ENCODE measurements at places on chromosomes 16 and 17.

DNA sequence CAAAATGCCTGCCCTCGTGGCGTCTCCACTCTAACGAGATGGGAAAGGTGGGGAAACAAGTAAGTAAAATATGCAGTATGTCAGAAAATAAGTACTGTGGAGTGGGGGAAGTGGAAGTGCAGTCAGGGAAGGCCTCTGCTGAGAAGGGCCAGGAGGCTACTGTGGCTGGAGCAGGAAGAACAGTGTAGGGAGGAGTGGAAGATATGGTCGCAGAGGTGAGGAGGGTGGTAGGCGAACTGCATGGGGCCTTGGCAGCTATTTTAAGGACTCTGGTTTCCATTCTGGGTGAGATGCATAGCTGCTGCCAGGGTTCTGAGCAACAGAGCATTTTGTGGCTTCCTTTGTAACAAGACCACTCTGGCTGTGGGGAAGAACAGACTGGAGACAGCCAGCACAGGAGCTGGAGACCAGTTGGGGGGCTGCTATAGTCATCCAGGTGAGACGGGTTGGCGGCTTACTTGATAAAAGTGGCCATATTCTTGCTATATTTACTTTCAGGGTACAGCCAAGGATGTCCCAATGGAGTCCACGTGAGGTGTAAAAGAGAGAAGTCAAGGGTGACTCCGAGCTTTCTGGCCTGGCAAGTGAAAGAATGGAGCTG lies 42.6 kb downstream of the CYTH1 start:
- no peak for DNase-seq

GRCh38 chr16:68031951-68032350 lies 8.9 kb downstream of the DUS2 start:
- DNase-seq, result no peak

GRCh38 chr16:53629151-53629550 lies 74.5 kb downstream of the RPGRIP1L start:
- no peak for DNase-seq

DNA sequence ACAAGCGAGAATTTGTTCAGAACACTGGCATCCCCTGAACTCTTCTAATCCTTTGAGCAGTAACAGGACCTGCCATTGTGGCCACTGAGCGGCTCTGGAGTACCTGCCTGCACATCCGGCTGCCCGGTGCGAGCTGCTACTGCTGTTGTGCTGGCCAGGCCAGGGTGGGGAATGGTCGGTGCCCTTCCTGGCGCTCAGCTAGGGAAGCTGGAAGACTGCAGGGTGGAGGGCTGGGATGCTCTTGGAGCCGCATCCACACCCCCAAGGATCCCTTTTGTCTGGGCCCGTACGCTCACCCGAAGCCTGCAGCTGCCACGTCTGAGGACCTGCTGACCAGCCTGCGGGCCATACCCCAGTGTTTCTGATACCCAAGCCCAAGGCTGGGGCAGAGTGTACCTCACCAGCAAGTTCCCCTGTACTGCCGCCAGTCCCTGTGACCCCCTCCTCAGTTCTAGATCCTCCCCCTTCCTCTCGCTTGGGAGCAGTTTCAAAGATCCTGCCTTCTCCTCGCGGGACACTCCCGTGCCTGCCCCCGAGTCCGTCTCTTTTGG lies 49.7 kb downstream of the PGS1 start:
- DNase-seq, result no peak

GRCh38 chr17:48556229-48556575 lies 11.3 kb upstream of the HOXB2 start:
- DNase-seq, result no peak

DNA sequence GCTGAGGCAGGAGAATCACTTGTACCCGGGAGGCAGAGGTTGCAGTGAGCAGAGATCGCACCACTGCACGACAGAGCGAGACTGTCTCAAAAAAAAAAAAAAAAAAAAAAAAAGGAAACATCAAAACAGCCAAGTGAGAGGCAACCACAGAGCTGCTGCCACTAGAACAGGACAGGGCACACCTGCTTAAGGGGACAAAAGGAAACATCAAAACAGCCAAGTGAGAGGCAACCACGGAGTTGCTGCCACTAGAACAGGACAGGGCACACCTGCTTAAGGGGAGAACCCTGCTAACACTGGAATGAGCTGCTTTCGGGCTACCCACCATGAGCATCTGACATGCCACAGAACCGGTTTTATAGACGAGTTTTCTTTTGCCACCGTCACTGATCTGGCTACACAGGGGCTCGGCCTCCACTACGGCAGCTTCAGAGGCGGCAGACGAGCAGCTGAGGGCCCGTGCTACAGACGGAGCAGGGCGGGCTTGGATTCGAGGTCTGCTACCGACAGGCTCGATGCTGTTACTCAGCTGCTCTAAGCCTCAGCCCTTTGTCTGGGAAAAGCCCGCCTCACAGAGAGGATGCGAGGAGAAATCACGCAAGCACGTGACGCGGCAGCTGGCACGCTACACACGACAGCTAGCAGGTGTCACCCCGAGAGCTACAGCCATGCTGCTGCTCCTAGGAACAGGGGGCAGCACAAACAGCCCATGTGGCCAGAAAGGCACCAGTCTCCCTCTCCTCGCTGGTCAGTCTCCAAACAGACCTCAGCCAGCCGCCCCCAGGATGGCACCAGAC lies 2.0 kb downstream of the P4HB start:
- no peak for DNase-seq

DNA sequence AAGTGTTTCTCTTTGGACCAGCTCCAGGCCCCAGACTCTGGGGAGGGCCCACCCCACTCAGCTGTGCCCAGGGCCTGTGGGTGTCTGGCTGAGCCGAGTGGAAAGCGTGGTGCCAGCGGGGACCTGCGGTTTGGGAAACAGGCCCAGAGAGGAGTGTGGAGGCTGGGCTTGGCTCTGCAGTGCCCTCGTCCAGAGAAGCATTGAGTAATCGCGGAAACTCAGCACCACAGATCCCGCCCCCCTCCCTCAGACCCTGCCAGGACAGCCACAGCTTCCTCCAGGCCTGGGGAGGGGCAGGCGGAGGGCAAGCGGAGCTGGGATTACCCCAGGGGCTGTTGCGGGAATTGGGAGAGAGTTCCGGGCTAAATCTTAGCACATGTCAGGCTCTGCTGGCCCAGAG lies 14.6 kb upstream of the PITPNA start:
- no peak for DNase-seq

DNA sequence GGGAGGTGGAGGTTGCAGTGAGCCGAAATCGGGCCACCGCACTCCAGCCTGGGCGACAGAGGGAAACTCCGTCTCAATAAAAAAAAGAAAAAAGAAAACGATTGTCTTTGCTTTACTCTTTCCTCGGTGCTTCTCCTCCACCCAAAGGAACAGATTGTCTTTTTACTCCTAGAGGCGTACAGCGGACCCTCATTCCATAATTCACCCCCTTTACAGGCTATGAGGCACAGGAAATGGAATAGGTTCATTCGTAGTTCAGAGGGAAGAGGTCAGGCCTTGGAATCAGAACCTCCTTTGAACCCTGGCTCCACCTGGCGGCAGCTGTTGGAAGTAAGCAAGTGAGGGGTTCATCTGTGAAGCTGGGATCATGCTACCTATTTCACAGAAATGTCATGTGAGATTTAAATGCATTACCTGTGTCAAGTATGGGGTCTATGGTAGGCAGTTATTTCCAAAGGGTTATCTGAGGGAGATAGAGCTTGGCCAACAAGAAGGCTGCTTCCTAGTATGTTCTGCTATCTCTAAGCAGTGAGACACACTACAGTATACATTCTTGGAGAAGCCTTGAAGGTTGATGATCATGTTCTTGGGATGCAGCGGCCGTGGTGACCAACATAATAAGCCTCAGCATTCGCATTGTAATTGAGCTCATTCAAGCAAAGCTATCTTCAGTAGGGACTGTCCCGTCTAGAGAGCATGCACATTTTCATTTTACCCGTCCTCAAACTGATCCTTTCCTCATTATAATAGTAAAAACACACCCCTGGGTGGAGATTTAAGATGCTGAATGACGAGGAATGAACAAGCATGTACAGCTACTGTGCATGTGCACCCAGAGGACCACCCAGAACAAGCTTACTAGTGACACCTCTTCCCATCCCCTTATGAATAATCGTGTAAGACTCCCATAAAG lies 18.7 kb upstream of the ZNF689 start:
- DNase-seq, result peak; percentile 75

- DNase-seq, result no peak
Measured at GRCh38 chr17:12330456-12330855, 309.8 kb downstream of the MAP2K4 start.

DNA sequence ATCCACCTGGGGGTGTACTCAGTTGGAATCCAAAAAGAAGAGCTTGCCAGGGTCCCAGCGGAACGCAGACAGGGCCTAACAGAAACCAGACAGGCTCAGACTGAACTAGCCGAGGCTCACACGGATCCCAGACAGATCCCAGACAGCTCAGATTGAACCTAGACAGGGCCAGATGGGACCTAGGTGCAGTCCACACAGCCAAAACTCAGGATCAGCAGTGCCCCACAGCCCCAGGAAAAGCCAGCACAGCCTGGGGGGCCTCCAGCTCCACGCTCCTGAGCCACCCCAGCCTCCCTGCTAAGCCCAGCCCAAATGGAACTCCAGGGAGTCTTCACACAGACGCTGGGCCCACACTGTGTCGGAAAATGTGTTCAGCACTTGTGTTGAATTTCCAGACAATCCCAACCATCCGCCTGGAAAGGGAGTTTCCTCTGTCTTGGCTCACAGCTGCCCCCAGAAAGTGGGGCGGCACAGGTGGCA lies 7.5 kb downstream of the STX1B start:
- no peak for DNase-seq

- DNase-seq, result no peak
Measured at GRCh38 chr16:17448640-17449638, 21.8 kb downstream of the XYLT1 start.

- no peak for DNase-seq
Measured at GRCh38 chr16:57667526-57668262, 412 bp upstream of the ADGRG3 start.

DNA sequence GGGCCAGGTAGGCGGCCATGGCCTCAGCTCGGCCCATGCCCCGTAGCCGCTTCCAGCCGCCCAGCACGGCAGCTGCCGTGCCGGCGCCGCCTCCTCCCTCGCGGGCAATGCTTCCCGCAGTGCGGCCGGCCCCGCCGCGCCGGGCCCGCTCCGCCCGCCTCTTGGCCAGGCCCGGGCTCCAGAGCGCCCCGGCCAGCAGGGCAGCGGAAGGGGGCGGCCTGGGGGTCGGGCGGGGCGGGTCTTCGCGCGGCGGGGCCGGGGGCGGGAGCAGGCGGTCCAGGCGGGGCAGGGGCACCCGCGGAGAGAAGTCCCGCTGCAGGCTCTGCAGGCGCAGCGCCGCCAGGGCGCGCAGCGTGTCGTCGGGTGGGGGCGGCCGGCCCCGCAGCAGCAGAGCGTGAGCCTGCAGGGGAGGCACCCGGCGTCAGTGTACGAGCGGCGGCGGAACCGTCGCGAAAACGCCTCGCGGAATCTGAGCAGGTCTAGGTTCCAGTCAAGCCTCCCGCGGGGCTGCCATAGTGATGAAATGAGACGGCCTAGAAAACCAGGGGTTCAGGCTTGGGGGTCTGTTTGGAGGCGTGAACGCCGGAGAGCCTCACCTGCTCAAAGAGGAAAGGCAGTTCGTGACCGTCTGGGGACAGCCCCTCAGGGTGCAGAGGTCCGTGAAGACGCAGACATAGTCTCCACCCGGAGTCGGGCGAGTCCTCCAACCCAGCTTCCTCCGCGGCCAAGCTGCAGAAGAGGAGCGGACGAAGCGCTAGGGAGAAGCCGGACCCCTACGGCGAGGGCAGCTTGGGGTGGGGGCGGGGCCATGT lies 6.6 kb downstream of the PLEKHH3 start:
- no peak for DNase-seq

GRCh38 chr16:860891-861290 lies 60.4 kb upstream of the GNG13 start:
- no peak for DNase-seq

GRCh38 chr16:65697065-65697464 lies 575.2 kb upstream of the CDH11 start:
- no peak for DNase-seq

DNA sequence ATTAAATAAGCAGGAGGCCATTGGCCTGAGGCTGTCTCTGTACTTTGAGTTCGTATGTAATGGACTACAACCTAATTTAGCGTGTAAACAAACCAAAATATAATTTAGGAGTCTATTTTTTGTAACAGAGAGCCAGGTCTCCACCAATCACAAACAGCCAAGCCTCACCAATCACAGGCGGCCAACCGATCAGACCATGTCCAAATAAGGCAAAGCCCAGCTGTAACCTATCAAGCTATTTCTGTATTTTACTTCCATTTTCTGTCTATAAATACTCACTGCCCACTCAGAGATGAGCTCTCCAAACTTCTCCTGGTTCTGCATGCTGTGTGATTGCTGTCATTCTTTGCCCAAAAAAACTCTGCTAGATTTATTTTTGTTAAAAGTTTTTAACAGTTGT lies 322.7 kb downstream of the NPIPA8 start:
- DNase-seq, result no peak

DNA sequence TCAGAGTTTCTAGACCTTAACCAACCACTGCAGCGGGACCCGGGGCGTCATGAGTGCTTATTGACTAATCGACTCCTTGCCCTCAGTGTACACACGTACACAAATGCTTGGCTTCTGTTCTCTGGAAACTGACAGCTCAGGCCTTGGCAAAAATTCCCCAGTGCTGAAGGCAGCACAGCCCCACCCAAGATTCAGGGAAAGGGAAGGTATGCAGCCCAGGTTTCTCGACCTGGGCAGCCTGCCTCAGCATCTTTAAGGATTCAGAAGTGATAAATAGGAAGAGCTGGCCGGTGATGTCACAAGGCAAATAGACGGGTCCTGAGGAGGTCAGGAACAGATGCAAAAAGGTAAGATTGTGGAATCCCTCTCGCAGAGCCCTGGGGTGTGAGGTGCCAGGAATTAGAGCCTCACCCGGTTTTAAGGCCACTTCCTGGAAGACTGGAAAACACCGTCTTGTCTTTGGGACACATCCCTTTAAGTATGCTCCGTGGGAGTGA lies 9.0 kb upstream of the CDH3 start:
- DNase-seq, result no peak

- DNase-seq, result no peak
Measured at GRCh38 chr17:39736319-39737165, 1.2 kb upstream of the GRB7 start.

DNA sequence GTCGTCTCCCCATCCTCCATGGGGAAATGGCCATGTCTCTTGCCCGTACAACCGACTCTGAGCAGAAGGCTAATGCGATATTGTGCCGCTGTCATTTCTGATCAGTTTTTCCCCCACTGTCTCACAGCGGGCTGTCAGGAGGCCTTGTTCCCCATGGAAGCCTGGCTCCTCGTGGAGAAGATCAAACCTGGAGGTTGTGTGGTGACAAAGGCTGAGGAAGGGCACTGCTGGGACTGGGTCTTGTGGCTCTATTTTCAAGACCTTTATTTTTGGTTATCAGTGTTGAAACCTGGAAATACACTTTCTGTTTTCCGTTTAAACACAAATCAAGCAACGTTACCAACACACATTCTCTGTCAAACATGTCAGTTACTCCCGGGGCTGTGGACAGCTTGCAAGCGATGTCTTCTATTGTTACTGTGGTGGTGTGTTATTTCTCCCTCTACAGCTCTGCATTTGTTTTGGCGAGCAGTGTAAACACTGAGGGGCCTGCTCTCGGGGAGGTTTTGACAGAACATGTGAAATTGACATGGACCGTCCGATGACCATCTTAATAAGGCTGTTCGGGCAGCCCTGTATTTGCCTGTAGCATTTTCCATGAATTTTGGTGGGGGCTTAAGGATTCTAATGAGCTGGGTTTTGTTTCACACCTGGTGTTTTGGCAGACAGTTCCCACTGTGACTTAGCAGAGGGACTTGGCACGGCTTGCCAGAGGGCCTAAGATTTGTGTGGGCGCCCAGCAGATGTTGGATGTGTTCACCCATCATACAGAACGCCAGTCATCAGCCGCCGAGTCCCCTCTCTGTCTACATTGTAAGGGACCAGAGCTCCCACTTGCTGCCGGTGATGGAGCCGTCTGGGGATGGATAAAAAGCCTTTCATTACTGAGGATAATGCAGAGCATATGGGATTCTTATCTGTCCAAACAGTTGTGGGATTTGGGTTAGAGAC lies 12.5 kb downstream of the RBFOX1 start:
- DNase-seq, result no peak

All from stimulated activated CD8-positive, alpha-beta memory T cell treated with anti-CD3 and anti-CD28 coated beads, Interleukin-15, amount 100 ng/mL, for 24 hours (primary cell).